K562 (cell line): ENCODE measurements at places on chromosomes 7 and 10.

DNA sequence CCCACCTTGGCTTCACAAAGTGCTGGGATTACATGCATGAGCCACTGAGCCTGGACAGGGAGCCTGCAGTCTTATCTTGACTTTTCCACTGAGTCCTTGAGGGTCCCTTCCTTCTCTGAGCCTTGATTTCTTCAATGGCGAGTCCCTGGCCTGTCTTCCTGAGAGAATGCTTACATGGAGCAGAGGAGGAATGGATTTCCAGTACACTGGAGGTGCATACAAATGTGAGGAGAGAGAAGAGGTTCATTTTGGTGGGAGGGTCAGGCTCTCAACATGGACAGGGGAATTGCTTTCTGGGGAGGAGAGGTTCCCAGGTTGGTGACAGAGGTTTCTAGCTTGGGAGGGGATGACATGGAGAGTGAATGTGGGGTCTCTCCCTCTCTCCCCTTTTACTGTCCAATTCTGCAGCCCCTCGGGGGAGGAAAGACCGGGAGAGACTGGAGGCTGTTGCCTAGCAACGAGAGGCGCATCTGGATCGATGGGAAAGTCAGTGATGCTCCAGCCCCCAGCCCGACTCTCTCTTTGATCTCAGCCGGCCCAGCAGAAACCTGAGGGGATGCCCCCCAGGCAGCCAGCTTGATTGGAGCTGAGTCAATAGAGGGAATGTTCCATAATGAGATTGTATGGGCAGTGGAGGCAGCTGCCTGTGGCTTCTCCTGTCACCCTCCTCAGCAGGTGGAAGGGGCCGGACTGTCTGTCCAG, 14.8 kb downstream of the SRRM3 start:
- no peak for DNase-seq

GRCh38 chr7:114842551-114843065, 79.3 kb upstream of the MDFIC start:
- DNase-seq, result no peak

GRCh38 chr10:129743738-129744133, 220.3 kb downstream of the EBF3 start:
- no peak for DNase-seq

DNA sequence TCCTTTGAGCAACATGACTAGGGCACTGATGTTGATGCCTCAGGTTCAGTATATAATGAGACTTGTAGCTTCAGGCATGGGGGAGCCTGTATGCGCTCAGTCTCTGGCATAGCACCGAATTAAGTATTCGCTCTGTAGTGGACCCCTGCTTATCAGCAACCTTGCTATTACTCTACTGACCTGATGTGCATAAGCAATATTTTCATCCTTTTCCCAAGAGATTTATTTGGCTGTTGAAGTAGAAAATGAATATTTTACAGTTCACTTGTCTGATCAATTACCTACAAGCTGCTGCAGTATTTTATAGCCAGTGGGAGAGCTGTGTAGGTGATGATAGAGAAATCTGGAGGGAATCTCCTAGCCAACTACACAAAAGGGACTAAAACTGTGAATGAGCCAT, 781.6 kb upstream of the PHF14 start:
- no peak for DNase-seq

- no peak for DNase-seq
Measured at GRCh38 chr10:106147021-106147420, 1017.5 kb downstream of the SORCS1 start.

DNA sequence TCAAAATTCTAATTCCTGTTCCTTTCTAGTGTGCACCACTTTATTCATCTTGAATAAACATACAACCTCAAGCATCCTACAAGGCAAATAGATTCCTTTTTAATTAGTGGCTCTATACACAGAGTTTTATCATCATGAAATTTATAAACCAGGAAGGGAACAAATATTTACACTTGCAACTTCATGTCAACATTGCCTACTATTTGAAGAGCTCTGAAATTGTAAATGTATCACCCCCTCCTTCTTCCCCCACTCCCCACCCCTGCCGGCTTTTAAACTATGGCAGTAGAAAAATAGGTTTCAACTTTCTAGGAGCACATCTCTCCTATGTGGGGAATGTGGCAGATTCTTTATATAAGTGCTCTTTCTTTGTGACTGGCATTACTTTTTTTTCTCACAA, 49.6 kb downstream of the KAT6B start:
- no peak for DNase-seq
